Stimulated activated CD4-positive, alpha-beta T cell treated with anti-CD3 and anti-CD28 coated beads, Interleukin-2, amount 100 ng/mL, for 4 hours (primary cell): ENCODE measurements at places on chromosomes 7 and 10.

GRCh38 chr7:68697796-68698280 lies 900.4 kb upstream of the AUTS2 start:
- no peak for DNase-seq

DNA sequence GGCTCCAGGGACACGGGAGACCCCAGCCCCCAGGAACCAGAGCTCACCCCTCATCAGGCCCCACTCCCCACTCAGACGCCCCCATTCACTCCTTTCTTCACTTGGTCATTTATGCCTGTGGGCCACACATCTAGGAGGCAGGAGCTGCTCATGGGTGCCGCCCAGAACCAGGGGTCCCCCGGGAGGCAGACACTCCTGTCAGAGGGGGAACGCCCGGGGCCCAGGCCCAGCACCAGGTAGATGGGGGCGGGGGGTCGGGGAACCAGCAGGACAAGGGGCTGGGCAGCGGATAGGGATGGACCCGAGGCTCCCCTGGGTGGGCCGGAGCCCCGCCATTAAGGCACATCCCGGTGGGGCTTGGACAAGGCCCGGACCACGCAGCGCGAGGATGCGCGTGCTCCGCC lies 11.8 kb downstream of the CALY start:
- no peak for DNase-seq

- DNase-seq, result no peak
Measured at GRCh38 chr10:61337741-61338140, 115.4 kb downstream of the TMEM26 start.

- DNase-seq, result no peak
Measured at GRCh38 chr7:83593921-83594475, 54.9 kb downstream of the SEMA3E start.
